ENCODE measurements at places on chromosomes 6 and 20.

DNA sequence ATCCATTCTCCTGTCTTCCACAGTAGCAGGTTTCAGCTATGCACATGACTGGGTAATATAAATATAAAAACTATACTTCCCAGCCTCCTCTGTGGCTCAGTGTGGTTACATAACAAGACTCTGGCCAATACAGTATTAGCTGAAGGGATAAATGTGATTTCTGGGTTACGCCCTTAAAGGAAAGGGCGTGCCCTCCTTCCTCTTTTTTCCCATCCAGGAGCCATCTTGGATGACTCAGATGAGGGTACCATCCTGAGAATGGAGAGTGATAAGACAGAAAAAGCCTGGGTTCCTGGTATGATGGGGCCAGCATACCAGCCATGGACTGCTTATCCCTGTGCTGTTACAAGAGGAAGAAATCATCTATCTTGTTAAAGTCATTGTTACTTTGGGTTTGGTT lies 123.3 kb downstream of the NFATC2 start:
- no peak for DNase-seq

DNA sequence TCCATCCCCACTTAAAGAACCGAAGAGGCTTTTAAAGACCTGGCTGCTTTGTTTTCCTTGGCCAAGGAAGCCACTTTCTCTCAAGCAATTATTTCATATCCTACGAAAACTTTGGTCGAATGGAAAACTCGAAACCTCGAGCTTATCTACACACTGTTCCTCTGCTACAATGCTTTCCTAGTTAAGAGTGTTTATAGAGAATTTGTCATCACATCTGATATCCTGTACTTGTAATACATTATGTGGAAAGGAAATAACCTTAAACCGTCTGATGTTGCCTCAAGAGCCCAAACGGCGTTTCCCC lies 28.1 kb downstream of the TFAP2B start:
- no peak for DNase-seq

DNA sequence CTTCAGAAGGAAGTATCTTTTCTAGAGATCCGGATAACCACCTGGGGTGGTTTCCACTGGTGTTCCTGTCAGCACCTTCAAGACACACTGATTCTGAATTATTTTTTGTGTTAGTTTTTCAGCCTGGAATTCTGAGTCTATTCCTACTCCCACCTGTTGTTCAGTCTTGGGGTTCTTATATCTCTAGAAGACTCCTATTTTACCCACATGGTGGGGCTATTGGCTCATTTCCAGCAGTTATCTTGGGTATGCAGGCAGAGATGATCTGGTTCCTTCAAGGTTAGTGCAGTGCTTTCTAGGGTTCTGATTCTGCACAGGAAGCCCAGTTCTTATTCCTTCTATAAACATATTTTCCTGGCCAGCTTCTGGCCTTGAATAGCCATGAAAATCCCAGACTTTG lies 175.6 kb upstream of the PDE7B start:
- DNase-seq = peak; percentile 78

GRCh38 chr6:33695451-33695887 lies 16.0 kb downstream of the UQCC2 start:
- no peak for DNase-seq

GRCh38 chr6:88871498-88871897 lies 91.9 kb downstream of the RNGTT start:
- no peak for DNase-seq

DNA sequence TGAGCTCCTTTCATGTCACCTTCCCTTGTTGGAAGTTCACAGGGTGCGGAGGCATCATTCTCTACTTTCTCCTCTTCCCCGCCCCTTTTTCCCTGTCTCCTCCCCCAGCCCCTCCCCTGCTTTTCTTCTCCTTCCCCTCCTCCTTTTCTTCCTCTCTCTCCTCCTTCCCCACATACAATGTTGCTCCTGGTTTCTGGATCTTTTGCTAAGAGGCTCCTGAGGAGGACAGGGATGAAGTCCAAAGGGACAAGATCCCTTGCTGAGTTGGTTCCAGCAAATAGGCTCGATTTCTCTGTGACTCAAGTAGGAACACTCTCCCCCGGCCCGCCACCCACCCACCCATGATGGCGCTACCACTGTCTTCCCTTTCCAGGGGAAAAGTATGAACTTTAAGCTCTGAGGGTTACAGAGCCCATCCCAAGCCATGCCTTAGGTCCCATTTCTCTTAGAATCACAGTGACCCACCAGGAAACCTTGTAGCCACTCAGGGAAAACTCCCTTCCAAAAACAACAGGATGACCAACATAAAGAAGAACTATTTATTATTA lies 852 bp upstream of the TFEB start:
- DNase-seq = no peak

GRCh38 chr6:44034391-44034861 lies 92.8 kb downstream of the MRPL14 start:
- DNase-seq = no peak

GRCh38 chr6:5051394-5051793 lies 33.7 kb upstream of the PPP1R3G start:
- no peak for DNase-seq

DNA sequence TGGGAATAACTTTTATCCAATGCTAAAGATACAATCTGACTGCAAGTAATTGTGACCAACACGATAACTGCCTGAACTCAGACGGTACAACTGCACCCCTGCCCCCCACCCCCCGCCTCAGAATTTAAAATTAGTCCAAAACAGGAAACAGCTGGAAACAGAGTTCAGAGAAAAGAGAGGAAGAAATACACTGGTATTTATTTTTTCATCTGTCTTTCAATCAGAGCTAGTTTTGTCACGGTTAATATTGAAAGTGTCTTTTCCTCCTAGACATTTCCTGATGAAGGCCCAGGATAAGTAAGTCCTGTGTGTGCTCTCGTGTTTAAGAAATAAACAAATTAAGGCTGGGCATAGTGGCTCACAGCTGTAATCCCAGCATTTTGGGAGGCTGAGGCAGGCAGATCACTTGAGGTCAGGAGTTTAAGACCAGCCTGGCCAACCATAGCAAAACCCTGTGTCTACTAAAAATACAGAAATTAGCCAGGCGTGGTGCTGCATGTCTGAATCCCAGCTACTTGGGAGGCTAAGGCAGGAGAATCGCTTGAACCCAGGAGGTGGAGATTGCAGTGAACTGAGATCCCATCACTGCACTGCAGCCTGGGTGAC lies 21.5 kb downstream of the ACSS1 start:
- DNase-seq = no peak

- DNase-seq = no peak
Measured at GRCh38 chr6:169571123-169571962, 130.5 kb downstream of the WDR27 start.

DNA sequence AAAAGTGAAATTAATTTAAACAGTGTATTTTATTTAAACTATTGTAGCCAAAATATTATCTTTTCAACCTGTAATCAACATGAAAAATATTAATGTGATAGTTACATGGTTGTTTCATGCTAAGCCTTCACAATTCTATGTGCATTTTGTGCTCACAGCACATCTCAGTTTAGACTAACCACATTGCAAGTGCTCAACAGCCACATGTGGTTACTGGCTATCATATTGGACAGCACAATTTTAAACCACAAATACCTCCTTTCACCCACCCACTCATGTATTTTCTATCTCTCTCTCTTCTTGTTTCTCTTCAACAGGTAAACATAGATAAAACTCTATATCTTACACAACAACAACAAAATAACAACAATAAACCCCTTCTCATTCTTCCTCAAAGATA lies 12.5 kb upstream of the HS3ST5 start:
- DNase-seq = no peak

DNA sequence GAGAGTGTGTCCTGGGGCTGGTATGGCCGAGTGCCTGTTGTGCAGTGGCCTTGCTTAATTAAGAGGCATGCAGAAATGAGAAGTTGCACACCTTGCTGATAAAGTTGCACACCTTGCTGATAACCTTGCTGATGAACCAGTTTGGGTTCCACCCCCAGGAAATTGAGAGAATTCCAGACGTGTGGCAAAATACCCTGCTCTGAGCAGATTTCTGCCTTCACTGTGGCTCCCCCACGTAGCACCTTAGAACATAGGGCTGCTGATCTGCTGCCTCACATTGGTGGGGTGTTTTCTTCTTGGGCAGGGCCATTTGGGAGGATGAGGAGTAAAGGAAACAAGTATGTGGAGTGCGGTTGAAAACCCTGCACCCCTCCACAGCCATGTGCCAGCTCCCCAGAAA lies 22.5 kb upstream of the ADRM1 start:
- no peak for DNase-seq

- no peak for DNase-seq
Measured at GRCh38 chr6:141906569-141907080, 226.1 kb upstream of the GJE1 start.

- DNase-seq = no peak
Measured at GRCh38 chr6:129084406-129084805, 201.5 kb downstream of the LAMA2 start.

GRCh38 chr6:17988422-17988944 lies 1.0 kb upstream of the KIF13A start:
- DNase-seq = no peak

DNA sequence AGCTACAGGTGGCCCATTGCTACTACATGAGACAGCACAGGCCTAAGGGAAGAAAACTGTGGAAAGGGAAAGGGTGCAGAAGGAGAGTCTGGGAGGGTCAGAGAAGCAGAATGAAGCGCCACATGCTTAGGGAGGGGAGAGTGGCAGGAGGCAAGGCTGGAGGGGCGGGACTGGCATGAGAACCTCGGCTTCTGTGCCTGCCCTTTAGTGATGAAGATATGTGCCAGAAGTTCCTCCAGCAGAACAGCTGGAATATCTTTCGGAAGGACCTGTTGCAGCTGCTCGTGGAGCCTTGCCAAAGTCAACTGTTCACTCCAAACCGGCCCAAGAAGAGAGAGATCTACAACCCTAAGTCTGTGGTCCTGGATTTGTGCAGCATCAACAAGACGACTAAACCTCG lies 61.8 kb downstream of the CNBD2 start:
- DNase-seq = no peak

GRCh38 chr6:67802771-67803170 lies 832.3 kb upstream of the ADGRB3 start:
- no peak for DNase-seq

All from B cell (primary cell).